Natural killer cell treated with Interleukin-12 subunit alpha and Interleukin-12 subunit beta and Interleukin-15 and Interleukin-18, amount 100 ng/mL, for 72 hours (primary cell): ENCODE measurements at places on chromosomes 2 and 18. TPM values are rescaled to one million over a fixed set of nuclear protein-coding genes. Genes with fewer than 3 reads are reported as not detected.

- no peaks in the 10 kb centered on the region for H3K27me3 ChIP-seq
- no peaks in the 10 kb centered on the region for H3K4me1 ChIP-seq
Measured at GRCh38 chr2:174824068-174824467, 59.8 kb upstream of the CHRNA1 start.

DNA sequence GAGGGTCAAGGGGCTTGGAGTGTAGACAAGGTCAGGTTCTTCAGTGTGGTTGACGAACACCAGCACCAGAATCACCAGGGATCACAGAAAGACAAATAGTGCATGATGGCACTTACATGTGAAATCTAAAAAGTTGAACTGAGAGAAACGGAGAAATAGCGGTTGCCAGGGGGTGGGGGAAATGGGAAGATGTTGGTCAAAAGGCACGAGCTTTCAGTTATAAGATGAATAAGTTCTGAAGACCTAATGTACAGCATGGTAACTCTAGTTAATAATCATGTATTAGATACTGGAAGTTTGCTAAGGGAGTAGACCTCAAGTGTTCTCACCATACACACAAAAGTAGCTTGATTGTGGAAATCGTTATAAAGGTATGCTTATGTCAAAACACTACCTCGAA lies 43.7 kb upstream of the DARS1 start:
- no peaks in the 10 kb centered on the region for H3K27me3 ChIP-seq
- no peak overlapping the region for H3K27ac ChIP-seq
- DNase-seq, result no peak
- no peaks in the 10 kb centered on the region for H3K36me3 ChIP-seq
- H3K4me1 ChIP-seq, result peaks cover 9% of the 10 kb centered on the region

GRCh38 chr2:133579274-133579673 lies 11.0 kb upstream of the NCKAP5 start:
- no peak overlapping the region for H3K4me3 ChIP-seq
- H3K4me1 ChIP-seq, result no peaks in the 10 kb centered on the region
- no peak for DNase-seq
- H3K36me3 ChIP-seq, result no peaks in the 10 kb centered on the region
- no peak overlapping the region for H3K27ac ChIP-seq
- no peaks in the 10 kb centered on the region for H3K27me3 ChIP-seq

GRCh38 chr2:96254571-96254970 lies 11.2 kb downstream of the TMEM127 start:
- peaks cover 6% of the 10 kb centered on the region for H3K36me3 ChIP-seq
- H3K27me3 ChIP-seq, result no peaks in the 10 kb centered on the region
- H3K4me3 ChIP-seq, result no peak overlapping the region
- no peak for DNase-seq

DNA sequence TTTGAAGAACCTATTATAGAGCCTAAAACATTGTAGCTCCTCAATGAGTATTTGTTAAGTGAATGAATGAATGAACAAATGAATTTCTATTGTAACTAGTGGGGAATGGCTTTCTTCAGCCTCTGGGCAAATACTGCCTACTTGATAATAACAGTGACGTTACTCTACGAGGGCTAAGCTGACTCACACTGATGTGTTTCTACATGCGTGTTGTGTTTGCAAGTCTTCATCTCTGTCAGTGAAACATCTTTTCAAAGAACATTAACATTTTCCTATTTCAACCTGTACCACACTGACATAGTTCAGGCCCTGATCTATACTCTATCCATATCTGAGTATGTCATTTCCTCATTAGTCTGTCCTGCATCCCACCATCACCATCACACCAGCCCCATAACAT lies 319.9 kb upstream of the ACVR2A start:
- H3K4me1 ChIP-seq, result no peaks in the 10 kb centered on the region
- peaks cover 3% of the 10 kb centered on the region for H3K27me3 ChIP-seq
- DNase-seq, result no peak
- no peak overlapping the region for H3K27ac ChIP-seq

DNA sequence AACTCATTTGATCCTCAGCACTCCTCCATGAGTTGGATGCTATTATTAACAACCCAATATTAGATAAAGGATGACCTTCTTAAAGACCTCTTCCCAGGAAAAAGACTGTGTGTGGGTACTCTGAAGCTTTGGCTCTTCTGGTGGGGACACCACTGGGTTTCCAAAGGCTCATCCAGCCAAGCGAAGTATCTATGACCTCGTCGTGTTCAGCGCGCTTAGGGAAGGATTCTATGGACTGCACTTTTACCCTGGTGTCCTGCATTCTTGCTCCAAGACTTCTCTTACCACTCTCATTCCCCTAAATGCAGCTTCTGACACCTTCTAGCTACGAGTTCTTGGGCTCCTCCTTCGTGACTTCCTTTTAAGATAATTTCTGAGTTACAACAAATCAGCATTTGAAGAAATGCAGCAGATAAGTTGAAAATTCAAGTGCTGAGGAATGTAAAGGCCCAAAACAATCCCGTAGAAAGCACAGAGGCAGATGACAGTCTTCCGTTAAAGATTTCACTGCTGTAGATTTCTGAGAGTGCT lies 673 bp upstream of the HNMT start:
- H3K27me3 ChIP-seq, result no peaks in the 10 kb centered on the region
- H3K27ac ChIP-seq, result no peak overlapping the region
- no peaks in the 10 kb centered on the region for H3K36me3 ChIP-seq
- no peak for DNase-seq
- H3K4me1 ChIP-seq, result no peaks in the 10 kb centered on the region

GRCh38 chr2:156470975-156471583 lies 34.9 kb downstream of the GPD2 start:
- H3K27ac ChIP-seq, result peak overlapping the region; percentile 22
- H3K4me3 ChIP-seq, result peak overlapping the region; percentile 18
- peaks cover 46% of the 10 kb centered on the region for H3K4me1 ChIP-seq

- H3K36me3 ChIP-seq, result no peaks in the 10 kb centered on the region
- H3K27me3 ChIP-seq, result peaks cover 19% of the 10 kb centered on the region
- no peak for DNase-seq
- no peak overlapping the region for H3K4me3 ChIP-seq
- peaks cover 6% of the 10 kb centered on the region for H3K4me1 ChIP-seq
Measured at GRCh38 chr2:27179344-27180000, 30.7 kb downstream of the TCF23 start.

DNA sequence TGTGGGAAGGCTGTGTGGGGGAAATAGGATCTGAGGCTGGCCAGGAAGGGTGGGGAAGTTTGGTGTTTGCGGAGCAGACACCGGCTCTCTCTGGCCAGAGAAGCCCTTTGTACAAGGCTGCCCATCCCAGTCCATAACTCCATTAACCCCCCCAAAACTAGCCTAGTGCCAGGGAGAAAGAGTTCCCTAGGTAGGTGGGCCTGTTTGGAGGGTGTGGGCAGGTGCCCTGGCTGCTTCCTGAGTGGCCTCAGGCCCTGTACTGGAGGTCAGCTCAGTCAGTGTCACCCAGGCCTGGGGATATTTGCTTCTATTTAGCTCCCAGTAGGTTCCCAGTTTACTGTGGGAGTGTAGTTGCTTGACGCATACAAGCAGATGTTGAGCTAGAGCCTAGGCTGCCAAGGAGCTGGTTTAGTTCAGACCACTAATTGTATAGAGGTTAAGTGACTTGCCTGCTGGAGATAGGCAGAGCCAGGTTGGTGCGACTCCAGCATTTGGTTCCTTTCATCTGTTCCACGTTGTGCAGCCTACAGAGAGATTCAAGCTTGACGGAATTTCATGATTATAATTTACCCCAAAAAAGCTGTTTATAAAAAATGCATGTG lies 2.9 kb upstream of the GREB1 start:
- DNase-seq, result no peak
- peaks cover 32% of the 10 kb centered on the region for H3K27me3 ChIP-seq
- no peaks in the 10 kb centered on the region for H3K36me3 ChIP-seq
- H3K27ac ChIP-seq, result no peak overlapping the region
- H3K4me1 ChIP-seq, result peaks cover 3% of the 10 kb centered on the region

GRCh38 chr2:3479430-3480320 lies 39.7 kb downstream of the ADI1 start:
- H3K27me3 ChIP-seq, result no peaks in the 10 kb centered on the region
- no peak for DNase-seq
- H3K4me3 ChIP-seq, result no peak overlapping the region
- H3K36me3 ChIP-seq, result no peaks in the 10 kb centered on the region
- H3K4me1 ChIP-seq, result no peaks in the 10 kb centered on the region
- no peak overlapping the region for H3K27ac ChIP-seq

- peaks cover 19% of the 10 kb centered on the region for H3K36me3 ChIP-seq
- no peak overlapping the region for H3K4me3 ChIP-seq
- H3K27me3 ChIP-seq, result no peaks in the 10 kb centered on the region
- no peak overlapping the region for H3K27ac ChIP-seq
- no peak for DNase-seq
Measured at GRCh38 chr2:134324430-134324829, 70.6 kb downstream of the MGAT5 start.

DNA sequence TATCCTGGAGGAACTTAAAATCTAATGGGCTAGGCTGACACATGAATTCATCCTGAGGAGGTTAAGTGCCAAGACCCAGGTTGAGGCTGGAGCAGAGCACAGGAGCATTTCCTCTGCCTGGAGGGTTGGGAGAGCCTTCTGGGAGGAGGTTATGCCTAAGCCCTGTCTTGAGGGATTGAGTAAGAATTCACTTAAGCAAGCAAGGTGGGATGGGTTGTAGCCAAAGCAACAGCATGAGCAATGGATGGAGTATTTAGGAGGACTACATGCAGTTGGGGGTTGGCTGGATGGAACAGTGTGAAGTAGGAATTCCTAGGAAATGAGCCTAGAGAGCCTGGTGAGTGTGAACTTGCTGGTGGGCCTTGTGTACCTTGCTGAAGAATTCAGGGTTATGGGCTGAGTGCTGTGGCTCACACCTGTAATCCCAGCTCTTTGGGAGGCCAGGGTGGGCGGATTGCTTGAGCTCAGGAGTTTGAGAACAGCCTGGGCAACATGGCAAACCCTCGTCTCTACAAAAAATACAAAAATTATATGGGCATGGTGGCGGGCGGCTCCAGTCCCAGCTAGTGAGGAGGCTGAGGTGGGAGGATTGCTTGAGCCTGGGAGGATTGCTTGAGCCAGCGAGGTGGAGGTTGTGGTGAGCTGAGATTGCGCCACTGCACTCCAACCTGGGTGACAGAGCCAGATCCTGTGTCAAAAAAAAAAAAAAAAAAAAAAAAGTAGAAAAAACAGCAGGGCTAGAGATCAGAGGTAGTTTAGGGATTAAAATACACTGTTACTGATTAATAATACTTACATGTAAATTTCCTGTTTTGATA lies 22.2 kb downstream of the TANC1 start:
- no peaks in the 10 kb centered on the region for H3K36me3 ChIP-seq
- H3K4me1 ChIP-seq, result no peaks in the 10 kb centered on the region
- H3K4me3 ChIP-seq, result no peak overlapping the region
- H3K27me3 ChIP-seq, result peaks cover 17% of the 10 kb centered on the region

GRCh38 chr2:16121986-16122390 lies 181.6 kb downstream of the MYCN start:
- H3K4me3 ChIP-seq, result no peak overlapping the region
- no peaks in the 10 kb centered on the region for H3K4me1 ChIP-seq
- no peak overlapping the region for H3K27ac ChIP-seq

DNA sequence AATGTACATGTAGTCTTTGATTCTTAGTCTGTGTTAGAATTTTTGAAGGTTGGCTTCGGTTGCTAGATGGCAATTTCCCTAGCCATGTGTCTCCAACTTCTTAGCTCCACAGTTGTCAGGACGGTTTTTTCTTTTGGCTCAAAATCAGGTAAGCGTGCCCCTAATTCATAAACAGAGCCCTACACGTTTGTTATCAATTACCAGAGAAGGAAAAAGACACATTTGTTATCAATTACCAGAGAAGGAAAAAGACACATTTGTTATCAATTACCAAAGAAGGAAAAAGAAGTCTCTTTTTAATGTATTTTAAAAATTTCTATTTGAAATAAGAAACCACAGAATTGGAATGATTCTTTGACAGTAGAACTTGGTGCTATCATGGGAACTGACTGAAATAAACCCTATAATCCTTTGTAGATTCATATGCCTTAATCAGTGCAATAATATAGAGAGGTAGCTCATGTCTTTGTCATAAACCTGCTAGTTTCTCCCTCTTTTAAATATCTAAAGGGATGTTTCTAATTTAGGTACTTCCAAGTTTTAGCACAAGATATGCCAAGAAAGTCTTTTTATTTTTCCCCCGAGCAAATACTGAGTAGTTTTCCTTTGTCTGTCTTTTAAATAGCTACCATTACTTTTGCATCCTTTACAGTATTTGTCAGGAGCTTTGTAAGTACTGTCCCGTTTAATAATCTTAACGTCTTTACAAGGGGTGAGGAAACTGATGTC lies 35.9 kb downstream of the CAMKMT start:
- H3K4me1 ChIP-seq, result peaks cover 3% of the 10 kb centered on the region
- H3K27me3 ChIP-seq, result no peaks in the 10 kb centered on the region
- H3K36me3 ChIP-seq, result no peaks in the 10 kb centered on the region
- H3K27ac ChIP-seq, result no peak overlapping the region

GRCh38 chr18:79792096-79792987 lies 5.4 kb upstream of the KCNG2 start:
- H3K27ac ChIP-seq, result no peak overlapping the region
- H3K36me3 ChIP-seq, result peaks cover 4% of the 10 kb centered on the region
- DNase-seq, result no peak
- peaks cover 50% of the 10 kb centered on the region for H3K27me3 ChIP-seq
- peak overlapping the region; percentile 4 for H3K4me3 ChIP-seq

DNA sequence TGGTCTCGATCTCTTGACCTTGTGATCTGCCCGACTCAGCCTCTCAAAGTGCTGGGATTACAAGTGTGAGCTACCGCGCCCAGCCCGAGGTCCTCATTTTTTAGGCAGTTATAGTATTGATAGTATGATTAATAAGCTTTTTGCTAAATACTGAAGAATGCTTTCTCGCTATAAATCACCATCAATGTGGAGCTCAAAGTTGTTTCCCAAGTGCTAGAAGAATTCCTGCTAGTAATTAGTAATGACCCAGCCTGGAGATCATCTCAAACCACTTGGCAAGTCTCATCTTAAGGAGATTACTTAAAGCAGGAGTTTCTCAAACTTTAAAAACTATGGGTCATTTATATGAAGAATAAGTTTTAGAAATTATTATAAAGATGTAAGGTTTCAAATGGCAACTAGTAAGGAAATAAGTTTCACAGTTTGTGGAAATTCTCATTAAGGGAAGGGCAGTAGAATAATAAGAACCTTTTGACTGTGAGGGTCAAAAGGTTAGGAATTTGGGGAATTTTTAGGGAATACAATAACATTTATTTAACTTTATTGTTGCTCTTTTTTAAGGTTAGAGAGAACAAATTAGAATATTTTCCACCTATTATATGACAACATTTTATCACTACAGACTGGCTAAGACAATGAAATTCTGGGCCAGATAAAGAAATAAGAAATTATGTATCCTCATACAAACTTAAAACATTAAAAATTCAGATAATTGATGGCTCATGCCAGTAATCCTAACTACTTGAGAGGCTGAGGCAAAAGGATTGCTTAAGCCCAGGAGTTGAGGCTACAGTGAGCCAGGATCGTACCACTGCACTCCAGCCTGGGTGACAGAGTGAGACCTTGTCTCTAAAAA lies 148.6 kb upstream of the MAP3K20 start:
- no peaks in the 10 kb centered on the region for H3K36me3 ChIP-seq
- no peak overlapping the region for H3K4me3 ChIP-seq
- H3K27ac ChIP-seq, result no peak overlapping the region
- peaks cover 43% of the 10 kb centered on the region for H3K27me3 ChIP-seq
- no peak for DNase-seq

SERPINE2 gene
- total RNA-seq, result 1.2 TPM

UPP2 gene
- total RNA-seq, result not detected

INPP5D gene
- total RNA-seq, result 136 TPM

C2orf78 gene
- not detected for total RNA-seq

GPR39 gene
- total RNA-seq, result not detected

IHH gene
- not detected for total RNA-seq

PROKR1 gene
- not detected for total RNA-seq

RUFY4 gene
- total RNA-seq, result 0.86 TPM

AOX1 gene
- 0.17 TPM for total RNA-seq

ING5 gene
- 27.8 TPM for total RNA-seq

C2orf80 gene
- not detected for total RNA-seq

ZNF892 gene
- total RNA-seq, result 4.4 TPM
